ENCODE measurements at places on chromosomes 2 and 18.

GRCh38 chr2:10054424-10054823 lies 11.1 kb downstream of the KLF11 start:
- no peak for DNase-seq

GRCh38 chr18:33918571-33918970 lies 306.1 kb downstream of the NOL4 start:
- no peak for DNase-seq

DNA sequence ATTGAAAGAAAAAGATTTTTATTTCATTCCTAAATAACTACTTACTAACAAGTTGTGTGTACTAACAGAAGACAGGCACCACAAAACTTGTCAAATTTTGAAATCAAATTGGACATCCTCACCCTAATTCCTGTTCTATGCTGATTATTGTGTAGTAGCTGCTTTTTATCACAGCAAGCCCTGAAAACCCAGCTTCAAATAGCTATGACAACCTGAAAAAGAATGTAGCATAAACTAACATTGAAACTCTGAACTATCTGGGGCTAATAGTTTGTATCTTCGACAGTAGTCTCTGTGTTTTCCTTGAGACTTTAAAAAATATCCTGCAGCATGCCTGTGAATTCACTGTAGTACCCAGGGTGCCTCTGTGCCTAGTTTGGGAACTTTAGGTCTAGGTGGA lies 122.6 kb downstream of the WDPCP start:
- DNase-seq: no peak

DNA sequence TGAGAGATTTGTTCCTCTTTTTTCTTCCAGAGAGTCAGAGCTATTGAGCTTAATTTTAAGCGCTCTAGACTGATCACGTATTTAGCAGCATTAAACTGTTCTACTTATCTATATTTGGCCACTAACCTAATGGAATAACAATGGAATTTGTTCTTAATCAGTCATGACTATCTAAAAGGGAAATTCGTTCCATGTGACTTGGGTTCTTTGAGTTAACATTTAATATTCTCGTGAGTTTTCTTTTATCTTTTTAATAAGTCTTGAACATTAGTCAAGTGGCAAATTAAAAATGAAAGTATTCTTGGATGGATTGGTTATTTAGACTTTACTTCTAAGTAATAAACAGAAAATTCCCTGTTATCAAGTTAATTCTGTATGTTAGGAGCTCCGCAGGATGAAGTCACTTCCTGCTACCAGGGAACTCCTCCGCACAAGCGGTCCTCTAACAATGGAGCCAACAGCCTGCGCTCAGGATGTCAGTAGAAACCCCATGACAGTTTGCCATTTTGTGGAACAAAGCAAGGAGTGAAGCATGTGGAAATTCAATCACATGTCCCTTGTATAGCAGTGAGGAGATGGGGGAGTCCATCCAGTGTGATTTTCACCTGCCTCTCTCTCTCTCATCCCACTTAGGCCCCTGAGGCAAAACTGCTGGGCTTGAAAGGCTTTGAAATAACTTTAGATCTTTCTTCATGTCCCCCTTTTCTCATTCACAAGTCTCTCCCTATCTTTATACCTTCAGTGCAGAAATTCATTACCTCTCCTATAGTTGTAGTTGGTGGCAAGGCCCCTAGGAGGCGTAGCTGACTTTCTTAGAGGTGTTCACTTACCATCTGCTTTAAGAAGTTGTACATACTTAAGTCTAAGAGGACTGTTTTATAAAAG lies 138.1 kb downstream of the WDR7 start:
- peak; percentile 1 for DNase-seq

- DNase-seq: no peak
Measured at GRCh38 chr2:177078416-177078815, 134.2 kb upstream of the HNRNPA3 start.

- no peak for DNase-seq
Measured at GRCh38 chr2:11154016-11154922, 998 bp upstream of the SLC66A3 start.

GRCh38 chr2:69933839-69934613 lies 19.1 kb downstream of the MXD1 start:
- no peak for DNase-seq

DNA sequence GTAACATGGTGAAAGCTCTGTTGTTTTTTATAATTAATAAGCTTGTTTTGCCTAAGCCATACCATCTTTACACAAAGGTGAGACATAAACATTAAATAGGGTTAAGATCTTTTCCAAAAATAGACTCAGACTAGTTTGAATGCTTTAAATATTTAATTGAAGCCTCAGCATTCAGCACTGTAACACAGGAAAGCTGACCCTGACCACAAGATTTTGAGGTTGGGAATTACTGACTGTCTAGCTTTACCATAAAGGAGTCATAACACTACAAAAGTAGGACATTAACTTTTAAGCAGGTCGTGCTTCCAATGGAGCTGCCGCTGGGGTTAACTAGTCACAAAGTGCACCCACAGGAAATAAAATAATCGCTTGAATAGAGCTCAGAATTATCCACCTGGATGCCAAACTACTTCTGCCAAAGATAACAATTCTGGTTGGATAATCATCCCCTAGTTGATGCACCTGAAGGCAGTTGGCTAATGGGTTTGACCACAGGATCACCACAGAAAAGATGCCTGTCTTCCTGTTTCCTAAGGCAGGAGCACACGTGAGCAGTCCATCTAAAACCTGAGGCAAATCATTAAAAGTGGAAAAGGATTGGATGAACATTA lies 106.2 kb downstream of the COBLL1 start:
- no peak for DNase-seq

DNA sequence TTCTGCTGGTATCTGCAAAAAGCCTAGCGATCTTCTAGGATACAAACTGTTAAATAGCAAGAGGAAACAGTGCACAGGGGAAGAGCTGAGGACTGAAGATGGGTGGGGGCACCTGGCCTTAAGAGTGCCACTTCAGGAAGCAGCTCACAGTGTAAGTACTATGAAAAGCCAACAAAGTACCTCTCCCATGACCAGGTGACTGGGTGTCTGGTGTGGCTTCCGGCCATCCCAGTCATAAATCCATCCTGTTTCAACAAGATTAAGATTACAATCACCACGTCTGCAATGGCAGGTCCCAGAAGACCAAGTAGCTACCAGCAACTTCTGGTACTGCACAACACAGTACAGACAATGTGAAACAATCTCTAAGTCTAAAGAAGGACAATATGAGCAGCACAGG lies 15.9 kb downstream of the ERFE start:
- no peak for DNase-seq

Measured in thymus (tissue), 14 donors.